NCI-H1048 (cell line): ENCODE measurements at places on chromosomes 3 and 15.

GRCh38 chr15:78247911-78248310 is 13.5 kb upstream of the ACSBG1 start:
- no peak for DNase-seq

- no peak for DNase-seq
These were observed 59.9 kb downstream of the OTOL1 start for GRCh38 chr3:161556533-161556932.

- peak; percentile 68 for DNase-seq
These were observed 66.4 kb downstream of the RFTN1 start for GRCh38 chr3:16447135-16447534.

DNA sequence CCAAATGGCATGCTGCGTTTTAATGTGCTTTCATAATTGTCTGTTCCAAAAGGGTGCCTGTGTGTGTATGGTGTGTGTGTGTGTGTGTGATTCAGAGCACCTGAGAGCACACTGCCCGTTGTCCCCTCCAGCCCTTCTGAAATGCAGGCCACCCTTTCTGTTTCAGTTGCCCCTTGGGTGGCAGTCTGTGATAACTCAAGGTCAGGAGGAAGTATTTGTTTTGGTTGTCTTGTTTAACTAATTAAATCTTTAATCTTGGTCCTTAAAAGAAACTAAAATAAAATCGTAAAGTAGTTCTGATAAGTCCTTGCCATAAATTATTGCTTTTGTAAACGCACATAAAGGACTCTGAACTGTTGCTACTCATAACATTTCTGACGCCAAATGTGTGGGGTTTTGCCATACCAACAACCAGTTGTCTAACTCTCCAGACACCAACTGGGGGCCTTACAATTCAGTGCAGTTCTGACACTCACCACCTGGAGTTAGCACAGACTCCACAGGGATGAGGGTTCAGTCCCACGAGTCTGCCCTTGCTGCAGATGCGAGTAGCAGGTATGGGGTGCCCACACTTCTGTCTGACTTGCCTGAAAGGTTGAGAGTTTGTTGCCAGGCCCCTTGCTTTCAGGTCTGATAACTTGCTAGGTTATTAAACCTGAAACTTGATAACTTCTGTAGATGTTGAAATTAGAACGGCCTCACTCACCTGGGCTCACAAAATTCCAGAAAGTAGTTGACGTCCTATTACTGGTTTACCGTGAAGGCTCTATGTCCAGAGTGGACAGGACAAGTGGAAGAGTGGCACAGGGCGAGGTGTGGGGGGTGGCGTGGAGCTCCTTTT is 157.3 kb downstream of the IGF1R start:
- no peak for DNase-seq

DNA sequence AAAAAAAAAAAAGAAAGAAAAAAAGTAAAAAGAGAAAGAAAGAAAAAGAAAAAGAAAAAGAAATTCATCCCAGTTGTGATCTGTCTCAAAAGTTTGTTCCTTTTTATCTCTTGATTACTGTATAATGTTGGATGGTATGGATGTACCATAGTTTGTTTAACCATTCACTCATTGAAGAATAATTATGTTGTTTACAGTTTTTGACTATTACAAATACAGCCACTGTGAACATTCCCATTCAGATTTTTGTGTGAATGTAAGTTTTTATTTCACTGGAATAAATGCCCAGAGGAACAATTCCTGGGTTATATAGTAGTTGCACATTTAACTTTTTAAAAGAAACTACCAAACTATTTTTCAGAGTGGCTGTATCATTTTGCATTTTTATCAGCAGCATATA is 10.3 kb upstream of the CCR8 start:
- no peak for DNase-seq

GRCh38 chr3:151034303-151034702 is 51.2 kb upstream of the MED12L start:
- no peak for DNase-seq

DNA sequence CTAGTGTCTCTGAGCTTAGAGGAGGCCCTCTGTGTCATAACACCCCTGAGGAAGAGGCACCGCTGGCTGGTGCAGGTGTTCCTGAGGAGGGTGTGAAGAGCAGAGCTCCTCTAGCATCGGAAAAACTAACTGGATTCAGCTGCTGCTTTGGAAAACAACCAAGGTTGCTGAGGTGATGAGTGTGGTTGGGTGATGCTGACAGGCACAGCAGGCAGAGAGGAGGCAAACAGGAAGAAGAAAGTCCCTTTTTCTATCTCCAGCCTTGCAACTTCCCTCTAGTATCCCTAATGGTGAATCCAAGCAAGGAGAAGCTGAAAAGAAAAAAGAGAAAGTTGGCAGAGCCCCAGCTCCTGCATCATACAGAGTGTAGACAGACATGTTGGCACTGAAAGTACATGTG is 3.8 kb upstream of the OR4F15 start:
- no peak for DNase-seq

DNA sequence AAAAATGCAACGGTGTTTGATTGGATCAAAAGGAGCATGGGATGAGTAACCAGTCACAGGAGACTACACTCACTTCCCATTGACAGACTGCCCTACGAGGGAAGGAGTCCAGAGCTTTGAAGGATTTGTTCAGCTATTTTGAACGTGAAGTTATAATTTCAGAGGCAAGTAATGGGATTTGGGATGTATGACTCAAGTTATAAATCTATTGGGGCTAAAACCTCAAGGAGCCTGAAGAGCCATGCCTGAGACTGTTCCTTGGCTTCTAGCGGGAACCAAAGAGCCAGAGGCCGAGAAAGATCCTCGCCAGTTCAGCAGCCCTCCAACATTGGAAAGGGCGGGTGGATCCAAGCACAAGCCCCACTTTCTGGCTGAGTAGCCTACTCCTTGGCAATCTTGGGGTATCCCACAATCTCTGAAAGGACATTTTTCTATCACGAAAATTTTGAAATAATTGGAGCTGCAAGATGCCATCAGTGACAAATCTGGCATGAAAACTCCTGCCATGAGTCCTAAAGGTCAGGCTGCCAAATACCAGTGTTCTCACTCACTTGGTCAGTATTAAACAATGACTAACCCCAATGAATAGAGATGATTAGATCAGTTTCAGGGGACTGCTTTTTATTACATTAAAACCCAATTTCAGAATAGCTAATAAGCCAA is 48.6 kb upstream of the SLCO2A1 start:
- no peak for DNase-seq

GRCh38 chr3:45858809-45859543 is 17.1 kb upstream of the LZTFL1 start:
- DNase-seq, result no peak

DNA sequence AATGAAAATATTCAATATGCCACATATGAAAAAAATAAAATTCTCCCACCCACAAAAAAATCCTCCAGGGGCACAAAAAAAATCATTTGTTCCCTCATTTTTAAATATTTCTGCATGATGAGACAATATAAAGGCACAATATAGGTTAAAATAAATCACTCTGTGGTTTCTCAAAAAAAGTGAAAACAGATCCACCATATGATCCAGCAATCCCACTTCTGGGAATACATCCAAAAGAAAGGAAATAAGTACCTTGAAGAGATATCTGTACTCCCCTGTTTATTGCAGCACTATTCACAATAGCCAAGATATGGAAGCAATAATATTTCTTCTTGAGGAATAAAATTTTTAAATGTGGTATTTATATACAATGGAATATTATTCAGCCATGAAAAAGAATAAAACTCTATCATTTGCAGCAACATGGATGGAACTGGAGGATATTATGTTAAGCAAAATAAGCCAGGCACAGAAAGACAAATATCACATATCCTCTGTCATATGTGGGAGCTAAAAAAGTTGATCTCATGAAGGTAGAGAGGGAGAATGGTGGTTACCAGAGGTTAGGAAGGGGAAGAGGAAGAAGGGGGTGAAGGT is 1.5 kb downstream of the ATP8B4 start:
- no peak for DNase-seq

- no peak for DNase-seq
These were observed 49.2 kb downstream of the CTXND1 start for GRCh38 chr15:80202641-80203360.

DNA sequence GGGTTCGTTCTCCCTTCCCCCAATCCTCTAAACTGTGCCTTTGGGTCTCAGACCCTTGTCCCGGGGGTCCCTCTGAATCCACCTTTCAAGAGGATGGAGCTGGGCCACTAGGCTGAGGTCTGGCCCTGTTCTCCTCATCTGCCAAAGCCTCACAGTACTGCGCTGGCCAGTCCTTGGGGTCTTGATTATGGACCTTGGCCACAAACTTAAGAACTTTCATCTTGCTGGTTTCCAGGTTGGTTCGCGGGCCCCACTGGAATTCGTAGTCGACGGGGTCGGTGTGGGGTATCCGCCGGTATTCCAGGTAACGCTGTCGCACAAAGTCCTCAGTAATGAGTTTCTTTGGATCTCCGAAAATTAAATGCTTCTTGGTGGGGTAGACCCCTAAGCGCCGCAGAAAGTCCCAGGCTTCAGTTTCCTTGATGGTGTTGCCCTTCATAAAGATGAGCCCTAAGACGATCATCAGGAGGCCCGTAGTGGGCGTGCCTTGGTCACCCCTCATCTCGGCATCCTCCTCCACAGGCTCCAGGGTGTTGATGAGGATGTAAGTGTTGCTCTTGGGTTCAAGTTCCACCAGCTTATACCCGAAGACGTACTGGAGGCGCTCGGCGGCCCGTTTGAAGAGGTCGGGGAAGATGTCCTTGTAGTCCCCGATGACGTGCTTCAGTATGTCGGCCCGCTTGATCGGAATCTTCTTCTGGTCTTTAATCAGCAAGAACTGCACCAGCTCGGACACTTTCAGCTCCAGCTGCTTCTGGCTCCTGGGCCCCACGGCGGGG is 727 bp downstream of the NSMCE3 start:
- DNase-seq, result no peak

- no peak for DNase-seq
These were observed 808.8 kb downstream of the TUSC7 start for GRCh38 chr3:117518364-117518763.

DNA sequence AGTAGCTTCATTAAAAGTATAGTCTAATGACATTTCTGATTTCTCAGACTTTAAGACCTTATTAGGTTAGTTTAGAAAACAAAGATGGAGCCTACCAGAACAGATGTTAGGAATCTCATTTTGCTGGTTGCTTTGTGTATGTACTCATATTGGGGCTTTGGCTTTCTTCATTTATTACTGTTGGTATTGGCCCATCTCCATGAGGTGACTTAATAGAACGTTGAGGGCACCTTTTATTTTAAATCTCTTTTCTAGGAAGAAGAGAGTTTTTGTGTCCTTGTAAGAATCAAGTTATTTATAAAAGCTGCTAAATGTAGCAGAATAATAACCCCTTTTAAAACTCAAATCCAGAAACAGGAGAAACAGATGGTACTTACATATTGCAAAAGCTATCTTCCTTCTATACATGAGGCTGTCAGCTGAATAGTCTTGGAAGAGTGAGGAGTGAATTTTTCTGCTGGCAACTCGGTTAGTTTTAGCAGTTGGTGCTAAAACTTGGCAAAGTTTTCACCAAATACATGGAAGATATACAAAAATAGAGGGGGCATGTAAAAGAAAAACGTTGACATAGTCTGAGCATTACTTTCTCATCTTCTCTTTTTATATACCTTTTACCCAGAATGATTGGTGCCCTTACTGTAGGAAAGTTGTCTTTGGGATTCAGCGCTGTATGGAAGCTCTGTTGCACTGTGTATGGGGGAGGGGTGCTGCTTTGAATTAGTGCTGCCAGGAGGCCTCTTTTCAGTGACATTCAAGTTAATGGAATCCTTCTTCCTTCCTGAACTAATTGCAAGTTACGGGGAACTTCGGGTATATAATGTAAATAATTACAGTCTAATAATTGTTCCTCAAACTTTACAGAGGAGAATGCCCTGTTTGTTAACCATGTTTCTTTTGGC is 35.8 kb downstream of the CTNNB1 start:
- no peak for DNase-seq

GRCh38 chr3:71226565-71227269 is 356.8 kb downstream of the FOXP1 start:
- DNase-seq, result no peak

DNA sequence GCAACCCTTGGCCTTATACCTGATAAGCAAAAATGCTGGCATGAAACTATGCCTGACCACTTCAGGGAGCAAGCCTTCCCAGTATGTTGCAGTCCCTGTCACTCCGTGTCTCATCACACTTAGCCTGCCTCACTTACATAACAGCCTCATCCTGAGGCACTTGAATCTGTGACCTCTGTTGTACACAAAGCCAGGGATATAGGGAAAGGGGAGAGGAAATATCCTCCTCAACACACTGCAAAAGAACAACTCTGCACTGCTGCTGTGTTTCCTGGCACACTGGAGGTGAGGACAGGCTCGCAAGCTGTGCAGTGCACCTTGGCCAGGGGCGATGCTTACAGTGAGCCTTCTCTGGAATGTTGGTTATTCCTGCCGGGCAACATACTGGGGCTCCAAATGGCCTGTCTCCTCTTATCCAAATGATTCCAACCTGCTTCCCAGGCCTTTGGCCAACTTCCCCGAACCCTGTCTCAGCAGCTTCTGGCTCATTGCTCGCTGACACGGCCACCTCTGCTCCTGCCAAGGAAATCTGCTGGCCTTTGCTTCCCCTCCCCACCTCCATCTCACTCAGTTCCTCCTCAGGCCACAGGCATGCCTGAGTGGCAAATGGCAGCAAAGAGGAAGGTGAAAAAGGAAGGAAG is 109.2 kb downstream of the CD47 start:
- no peak for DNase-seq
